ENCODE measurements at places on chromosomes 16 and 17. TPM values are rescaled to one million over a fixed set of nuclear protein-coding genes. Genes with fewer than 3 reads are reported as not detected.

PROCA1 gene
- total RNA-seq: 2.2 TPM

KLHDC4 gene
- 40.3 TPM for total RNA-seq

ST6GALNAC2 gene
- 0.22 TPM for total RNA-seq

DNAI2 gene
- total RNA-seq: not detected

MYH2 gene
- total RNA-seq: not detected

SSTR5 gene
- total RNA-seq: 0.36 TPM

ATP2A3 gene
- total RNA-seq: 3.6 TPM

CYGB gene
- total RNA-seq: 1.9 TPM

XYLT1 gene
- 0.74 TPM for total RNA-seq

GAS2L2 gene
- 0.09 TPM for total RNA-seq

NUPR1 gene
- 15.2 TPM for total RNA-seq

KPNA2 gene
- total RNA-seq: 540 TPM

CD300LB gene
- not detected for total RNA-seq

HBQ1 gene
- 6.6 TPM for total RNA-seq

NOXO1 gene
- 0.27 TPM for total RNA-seq

SDK2 gene
- 0.32 TPM for total RNA-seq

TPSG1 gene
- not detected for total RNA-seq

PRSS36 gene
- total RNA-seq: 0.51 TPM

SPATA2L gene
- 7.6 TPM for total RNA-seq

NRN1L gene
- total RNA-seq: not detected

SHISA6 gene
- total RNA-seq: not detected

TEKT3 gene
- total RNA-seq: not detected

NPB gene
- 1.0 TPM for total RNA-seq

FAM117A gene
- total RNA-seq: 1.0 TPM

OR1F1 gene
- not detected for total RNA-seq

MEOX1 gene
- not detected for total RNA-seq

KRTAP3-2 gene
- total RNA-seq: 0.35 TPM

GP1BA gene
- total RNA-seq: not detected

CD68 gene
- 34.0 TPM for total RNA-seq

C17orf78 gene
- total RNA-seq: not detected
